Activated gamma-delta T cell (primary cell): ENCODE measurements at places on chromosomes 4 and X.

- DNase-seq = no peak
Measured at GRCh38 chr4:29558789-29559188, 1161.4 kb upstream of the PCDH7 start.

- DNase-seq = no peak
Measured at GRCh38 chr4:165210566-165210965, 3.2 kb downstream of the KLHL2 start.

DNA sequence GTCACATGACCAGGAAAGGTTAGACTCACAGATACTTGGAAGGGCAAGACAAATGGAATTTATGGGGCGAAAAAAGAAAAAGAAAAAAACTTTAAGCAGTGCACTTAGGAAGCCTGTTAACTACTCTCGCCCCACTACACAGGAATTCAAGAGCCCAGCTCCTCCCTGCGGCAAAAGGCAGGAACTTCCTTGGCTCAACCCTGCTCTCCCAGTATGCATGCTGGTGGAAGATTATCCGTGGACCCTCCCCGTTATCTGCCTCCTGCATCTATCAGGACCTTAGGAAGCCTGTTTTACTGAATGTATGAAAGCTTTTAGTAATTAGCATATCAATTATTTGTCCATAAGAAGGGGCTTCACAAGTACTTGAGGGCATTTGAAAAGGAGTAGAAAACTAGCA, 40.1 kb upstream of the RPA4 start:
- no peak for DNase-seq

DNA sequence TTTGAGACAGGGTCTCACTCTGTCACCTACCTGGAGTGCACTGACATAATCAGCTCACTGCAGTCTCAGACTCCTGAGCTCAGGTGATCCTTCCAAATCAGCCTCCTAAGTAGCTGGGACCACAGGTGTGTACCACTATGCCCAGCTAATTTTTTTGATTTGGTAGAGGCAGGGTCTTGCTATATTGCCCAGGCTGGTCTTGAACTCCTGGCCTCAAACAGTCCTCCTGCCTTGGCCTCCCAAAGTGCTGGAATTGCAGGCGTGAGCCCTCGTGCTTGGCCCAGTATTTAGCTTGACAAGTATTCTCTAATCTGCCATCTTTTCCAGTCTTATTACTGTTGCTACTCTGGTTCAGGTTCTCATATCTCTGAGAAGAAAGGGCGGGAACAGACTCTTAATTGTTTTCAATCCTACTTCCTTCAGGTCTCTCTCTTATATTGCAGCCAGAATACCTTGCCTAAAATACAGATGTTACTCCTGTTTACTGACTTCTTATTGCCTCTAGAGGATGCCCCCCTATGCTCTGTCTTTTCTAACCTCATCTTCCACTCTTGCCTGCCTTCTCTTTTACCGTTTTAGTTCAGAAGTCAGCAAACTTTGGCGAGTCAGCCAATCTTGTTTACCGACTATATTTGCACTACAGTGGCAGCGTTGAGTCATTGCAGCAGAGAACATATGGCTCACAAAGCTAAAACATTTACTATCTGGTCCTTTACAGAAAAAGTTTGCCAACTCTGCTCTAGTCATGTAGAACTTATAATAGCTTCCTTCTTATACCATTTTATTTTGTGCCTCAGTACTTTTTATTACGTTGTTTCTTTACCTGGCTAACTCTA, 19.0 kb downstream of the MRPL1 start:
- DNase-seq = no peak

DNA sequence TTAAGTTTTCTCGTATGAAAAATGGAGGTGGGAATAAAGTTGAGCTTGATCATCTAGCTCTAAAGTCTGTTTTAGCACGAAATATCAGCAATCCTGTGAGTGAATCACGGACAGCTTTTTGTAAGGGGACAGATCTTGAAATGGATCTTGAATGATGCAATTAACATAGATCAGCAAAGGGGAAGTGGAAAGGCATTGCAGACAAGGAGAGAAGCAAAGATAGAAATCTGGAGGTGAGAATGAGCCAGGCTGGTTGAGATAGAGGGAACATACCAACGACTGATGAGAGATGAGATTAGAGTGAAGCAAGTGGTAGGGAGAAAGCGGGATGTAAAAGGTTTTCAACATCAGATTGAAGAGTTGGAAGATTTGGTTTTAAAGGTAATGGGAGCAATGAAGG, 4.6 kb upstream of the DGKK start:
- DNase-seq = no peak

GRCh38 chr4:76725039-76725438, 172.9 kb downstream of the SOWAHB start:
- no peak for DNase-seq

- DNase-seq = no peak
Measured at GRCh38 chrX:18964901-18965300, 19.0 kb downstream of the PHKA2 start.

- DNase-seq = no peak
Measured at GRCh38 chrX:56969559-56969958, 25.8 kb downstream of the SPIN3 start.

DNA sequence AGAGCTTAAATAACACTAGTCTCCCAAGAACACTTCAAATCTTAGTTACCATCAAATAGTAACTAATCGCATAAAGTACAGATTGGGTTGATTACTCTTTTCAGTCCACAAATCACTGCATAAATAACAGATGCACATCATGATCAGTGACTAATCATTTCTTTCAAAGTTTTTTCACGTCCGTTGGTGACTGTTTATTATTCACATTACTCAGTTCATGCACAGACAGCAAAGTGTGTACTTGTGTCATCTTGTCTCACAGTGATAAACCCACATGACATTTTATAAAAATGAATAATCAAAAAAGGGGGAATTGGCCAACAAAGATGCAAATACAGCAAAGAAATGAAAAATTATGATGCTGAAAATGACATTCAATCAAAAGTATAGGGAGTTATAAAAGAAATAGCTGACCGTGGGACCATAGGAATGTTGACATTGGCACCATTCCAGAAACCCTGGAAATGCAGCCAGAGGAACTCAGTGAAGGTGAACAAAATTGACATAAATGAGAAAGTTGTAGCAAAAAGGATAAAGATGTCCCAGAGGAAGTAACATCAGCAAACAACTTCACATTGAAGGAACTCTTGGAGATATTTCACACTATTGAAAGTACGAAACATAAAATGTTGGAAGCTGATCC, 161.5 kb downstream of the SOX3 start:
- DNase-seq = no peak

GRCh38 chr4:25552580-25553271, 102.9 kb upstream of the SLC34A2 start:
- no peak for DNase-seq

GRCh38 chrX:154383359-154384283, 4.5 kb downstream of the EMD start:
- no peak for DNase-seq

DNA sequence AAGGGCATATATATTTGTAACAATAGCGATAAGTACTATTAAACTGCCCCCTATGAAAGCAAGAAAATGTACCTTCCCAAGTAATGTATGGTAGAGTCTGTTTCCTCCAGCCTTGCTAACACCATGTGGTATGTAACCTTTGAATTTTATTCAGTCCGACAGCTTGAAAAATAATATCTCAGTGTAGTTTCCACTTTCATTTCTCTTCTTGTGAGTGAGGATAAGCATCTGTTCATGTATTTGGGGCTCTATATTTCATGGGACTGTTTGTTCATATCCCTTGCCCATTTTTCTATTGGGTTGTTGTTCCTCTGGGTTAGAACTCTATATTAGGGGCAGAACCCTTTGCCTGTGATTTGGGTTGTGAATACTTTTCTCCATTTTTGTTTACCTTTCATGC, 58.3 kb downstream of the USP38 start:
- DNase-seq = no peak

DNA sequence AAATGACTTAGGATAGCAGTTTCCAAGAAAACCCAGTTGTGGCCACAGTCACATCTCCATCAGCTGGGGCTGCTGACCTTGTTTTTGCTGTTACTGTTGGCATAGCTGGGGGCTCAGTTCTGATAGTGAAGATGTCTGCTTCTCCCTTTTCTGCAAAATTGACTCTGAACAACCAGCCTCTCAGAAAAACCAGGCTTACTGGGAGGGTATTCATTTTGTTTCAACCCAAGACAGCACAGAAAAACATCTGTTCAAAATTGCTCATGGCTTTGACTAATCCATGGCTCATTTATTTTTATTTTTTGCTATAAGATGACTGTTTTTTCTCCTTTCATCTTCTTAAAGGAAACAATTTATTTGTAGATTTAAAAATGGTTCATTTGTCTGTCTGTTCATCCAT, 53.1 kb downstream of the RASL11B start:
- DNase-seq = no peak

GRCh38 chr4:179331362-179331761, 1889.1 kb upstream of the AGA start:
- DNase-seq = no peak
